Left renal pelvis (tissue), 4 donors: ENCODE measurements at places on chromosomes 11 and 22. TPM values are rescaled to one million over a fixed set of nuclear protein-coding genes. Genes with fewer than 3 reads are reported as not detected.

Gene MRGPRE
- not detected for polyA plus RNA-seq

Gene TMEM225
- not detected for polyA plus RNA-seq

Gene FERMT3
- 3.4 TPM for polyA plus RNA-seq

Gene F2
- 0.41 TPM for polyA plus RNA-seq

Gene SMTN
- 52.3 TPM for polyA plus RNA-seq

Gene SLCO2B1
- 8.7 TPM for polyA plus RNA-seq

Gene ZBTB16
- polyA plus RNA-seq = 1.2 TPM

Gene ATG2A
- 26.0 TPM for polyA plus RNA-seq

Gene ZW10
- 25.4 TPM for polyA plus RNA-seq

Gene SLC22A25
- polyA plus RNA-seq = not detected

Gene DTX4
- 43.5 TPM for polyA plus RNA-seq

Gene MS4A3
- 0.26 TPM for polyA plus RNA-seq

Gene TREH
- polyA plus RNA-seq = 1.4 TPM

Gene GVQW3
- polyA plus RNA-seq = 16.8 TPM

Gene MRPL48
- polyA plus RNA-seq = 62.9 TPM

Gene CRACR2B
- polyA plus RNA-seq = 10.1 TPM

Gene LRRC74B
- 0.06 TPM for polyA plus RNA-seq

Gene PHETA2
- 31.7 TPM for polyA plus RNA-seq

Gene PICALM
- 173 TPM for polyA plus RNA-seq

Gene ZBED5
- 130 TPM for polyA plus RNA-seq

Gene PRR33
- polyA plus RNA-seq = 0.20 TPM

Gene SLC37A4
- polyA plus RNA-seq = 108 TPM

Gene MS4A4E
- polyA plus RNA-seq = 1.3 TPM

Gene TTLL8
- polyA plus RNA-seq = not detected

Gene HOATZ
- not detected for polyA plus RNA-seq

Gene OR52A1
- not detected for polyA plus RNA-seq
